ENCODE measurements at places on chromosomes 13 and 19.
A peak's percentile ranks its signal among the peaks of the same experiment; 100 is the strongest.

- DNase-seq = no peak
Measured at GRCh38 chr13:104310861-104311260, 1244.6 kb upstream of the SLC10A2 start.

DNA sequence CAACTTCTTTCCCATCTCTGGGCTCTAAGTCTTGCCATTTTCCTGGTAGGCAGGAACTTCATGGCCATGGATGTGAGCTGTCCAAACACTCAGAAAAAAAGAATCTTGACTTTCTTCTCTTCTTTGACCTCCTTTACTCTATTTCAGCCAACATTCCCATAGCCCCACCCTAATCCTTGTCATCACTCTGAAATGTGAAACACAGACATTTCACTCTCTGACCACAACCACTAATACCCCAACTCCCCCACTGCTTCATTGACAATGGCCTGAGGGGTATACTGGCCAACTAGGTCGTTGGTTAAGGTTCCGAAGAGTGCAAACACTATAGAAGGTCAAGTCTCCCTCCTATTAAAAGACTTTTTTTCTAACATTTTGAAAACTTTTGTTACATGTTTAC lies 4.7 kb upstream of the CYP2A13 start:
- DNase-seq = no peak

DNA sequence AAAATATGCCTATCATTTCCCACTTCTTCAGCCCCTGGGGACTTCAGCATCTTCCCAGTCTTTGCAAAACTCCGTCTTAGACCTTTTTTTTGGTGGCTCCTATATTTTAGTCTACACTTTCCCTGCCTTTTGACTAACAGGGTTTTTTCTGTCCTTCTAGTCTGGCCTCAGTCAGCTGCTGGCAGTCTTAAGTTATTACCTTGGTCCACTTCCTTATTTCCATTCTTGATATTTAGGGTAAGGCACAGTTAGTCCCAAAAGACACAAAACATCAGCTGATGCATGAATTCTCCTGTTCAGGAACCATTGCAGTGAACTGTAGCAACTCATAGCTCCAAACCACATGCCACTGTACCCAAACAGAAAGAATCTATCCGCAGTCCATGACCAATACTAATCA lies 234.6 kb upstream of the RFC3 start:
- DNase-seq = no peak

DNA sequence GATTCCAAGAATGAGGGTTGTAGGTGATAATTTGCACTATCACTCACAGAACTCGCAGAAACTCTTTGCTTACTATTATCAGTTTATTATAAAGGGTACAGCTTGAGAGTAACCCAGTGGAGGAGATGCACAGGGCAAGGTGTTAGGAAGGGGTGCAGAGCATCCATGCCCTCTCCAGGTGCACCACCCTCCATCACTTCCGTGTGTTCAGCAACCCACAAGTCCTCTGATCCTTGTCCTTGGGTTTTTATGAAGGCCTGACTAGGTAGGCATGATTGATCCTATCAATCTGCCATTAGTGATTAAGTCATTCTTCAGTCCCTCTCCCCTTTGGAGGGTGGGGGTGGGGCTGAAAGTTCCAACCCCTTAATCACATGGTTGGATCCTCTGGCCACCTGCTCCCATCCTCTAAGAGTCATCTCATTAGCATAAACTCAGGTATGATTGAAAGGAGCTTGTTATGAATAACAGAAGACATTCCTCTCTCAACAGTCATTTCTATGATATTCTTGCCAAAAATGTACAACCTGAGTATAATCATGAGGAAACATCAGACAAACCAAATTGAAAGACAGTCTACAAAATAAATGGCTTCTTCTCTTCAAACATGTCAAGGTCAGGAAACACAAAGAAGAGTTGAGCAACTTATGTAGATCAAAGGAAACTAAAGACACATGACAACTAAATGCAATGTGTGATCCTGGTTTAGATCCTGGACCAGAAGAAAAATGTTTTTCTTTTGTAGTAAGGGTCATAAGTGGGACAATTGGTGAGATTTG lies 225.4 kb downstream of the PCCA start:
- DNase-seq = no peak

DNA sequence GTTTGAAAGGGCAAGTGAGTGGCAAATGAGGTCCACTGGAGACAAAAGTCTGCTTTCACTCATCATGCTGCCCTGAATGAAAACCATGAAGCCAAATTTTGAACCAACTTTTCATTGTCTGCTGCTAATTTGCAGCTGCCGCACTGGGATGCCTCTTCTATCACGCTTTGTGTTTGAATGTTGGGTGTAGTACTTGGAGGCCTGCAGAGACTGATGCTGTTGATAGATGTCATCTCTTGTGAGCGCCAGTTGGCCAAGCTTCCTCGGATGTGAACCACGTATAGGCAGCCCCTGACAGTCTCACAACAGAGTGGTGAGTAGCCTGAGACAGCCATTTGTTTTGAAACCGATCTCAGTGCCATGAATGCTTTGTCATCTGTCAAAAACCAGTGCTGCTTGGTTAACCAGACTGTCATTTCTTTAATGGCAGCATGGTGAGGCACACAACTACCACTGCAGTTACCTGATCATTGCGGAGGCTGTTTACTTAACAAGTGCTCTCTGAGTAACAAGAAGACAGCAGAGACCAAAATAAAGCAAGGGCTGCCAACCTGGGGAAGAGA lies 31.2 kb upstream of the SLC10A2 start:
- no peak for DNase-seq

GRCh38 chr13:77857531-77858209 lies 61.0 kb downstream of the EDNRB start:
- DNase-seq = no peak

DNA sequence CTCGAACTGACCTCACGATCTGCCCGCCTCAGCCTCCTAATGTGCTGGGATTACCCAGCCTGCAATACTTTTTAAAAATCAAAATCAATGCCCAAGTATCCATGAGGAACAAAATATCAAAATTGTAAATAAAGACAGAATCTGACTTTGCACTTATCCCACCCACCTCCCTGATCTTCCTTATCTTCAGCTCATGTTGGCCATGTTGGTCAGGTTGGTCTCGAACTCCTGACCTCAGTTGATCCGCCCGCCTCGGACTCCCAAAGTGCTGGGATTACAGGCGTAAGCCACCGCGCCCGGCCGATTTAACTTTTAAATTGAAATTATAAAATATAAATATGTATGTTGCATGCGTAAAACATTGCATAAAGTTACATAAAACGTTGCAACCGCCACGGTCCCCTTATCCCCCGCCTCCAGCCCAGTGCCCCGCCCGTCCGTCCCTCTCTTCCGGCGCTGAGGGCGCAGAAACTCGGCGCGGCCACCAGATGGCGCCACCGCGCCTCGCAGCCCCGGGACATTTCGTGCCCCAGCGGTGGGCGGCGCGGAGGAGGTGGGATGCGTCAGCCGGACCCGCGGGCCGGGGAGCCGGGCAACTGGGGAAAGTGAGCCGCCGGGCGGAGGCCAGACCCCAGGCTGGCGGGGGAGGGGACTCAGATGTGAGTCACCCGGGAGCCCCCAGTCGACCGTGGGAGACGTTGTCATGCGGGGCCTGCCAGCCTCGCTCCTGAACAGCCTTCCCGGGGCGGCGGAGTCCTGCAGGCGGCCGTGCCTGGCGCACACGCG lies 1.5 kb upstream of the GADD45B start:
- DNase-seq = peak; percentile 90

- peak; percentile 80 for DNase-seq
Measured at GRCh38 chr19:45681391-45682015, 10.2 kb downstream of the SNRPD2 start.

- no peak for DNase-seq
Measured at GRCh38 chr19:6467384-6467783, 3.3 kb downstream of the CRB3 start.

DNA sequence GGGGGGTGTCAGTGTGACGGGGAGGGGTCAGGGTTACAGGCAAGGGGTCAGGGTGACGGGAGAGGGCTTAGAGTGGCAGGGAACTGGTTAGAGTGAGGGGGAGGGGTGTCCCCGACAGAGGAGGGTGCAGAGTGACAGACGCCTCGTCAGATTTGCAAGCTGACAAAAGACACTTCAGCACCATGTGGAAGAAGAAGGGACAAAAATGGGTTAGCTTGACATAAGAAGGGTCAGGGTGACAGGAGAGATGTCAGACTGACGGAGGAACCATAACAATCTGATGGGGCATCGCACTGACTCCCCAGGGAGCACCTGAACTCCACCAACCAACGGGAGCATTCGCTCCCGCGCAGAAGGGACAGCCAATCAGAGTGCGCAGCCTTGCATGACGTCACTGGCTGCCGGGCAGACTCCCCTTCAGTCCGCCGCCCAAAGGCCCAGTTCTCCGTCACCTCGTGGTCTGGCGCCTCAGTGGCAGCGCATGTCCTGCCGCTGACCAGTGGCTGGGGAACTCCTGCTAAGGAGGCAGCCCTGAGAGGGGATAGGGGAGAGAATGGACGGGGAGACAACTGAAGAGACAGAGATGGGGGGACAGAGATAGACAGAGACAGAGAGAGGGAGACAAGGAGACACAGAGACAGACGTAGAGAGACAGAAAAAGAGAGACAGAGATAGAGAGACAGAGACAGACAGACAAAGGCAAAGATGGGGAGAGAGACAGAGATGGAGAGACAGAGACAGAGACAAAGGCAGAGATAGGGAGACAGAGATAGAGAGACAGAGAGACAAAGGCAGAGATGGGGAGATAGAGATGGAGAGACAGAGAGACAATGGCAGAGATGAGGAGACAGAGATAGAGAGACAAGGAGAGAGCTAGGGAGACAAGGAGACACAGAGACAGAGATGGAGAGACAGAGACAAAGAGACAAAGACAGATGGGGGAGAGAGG lies 30.2 kb downstream of the C19orf81 start:
- peak; percentile 24 for DNase-seq

DNA sequence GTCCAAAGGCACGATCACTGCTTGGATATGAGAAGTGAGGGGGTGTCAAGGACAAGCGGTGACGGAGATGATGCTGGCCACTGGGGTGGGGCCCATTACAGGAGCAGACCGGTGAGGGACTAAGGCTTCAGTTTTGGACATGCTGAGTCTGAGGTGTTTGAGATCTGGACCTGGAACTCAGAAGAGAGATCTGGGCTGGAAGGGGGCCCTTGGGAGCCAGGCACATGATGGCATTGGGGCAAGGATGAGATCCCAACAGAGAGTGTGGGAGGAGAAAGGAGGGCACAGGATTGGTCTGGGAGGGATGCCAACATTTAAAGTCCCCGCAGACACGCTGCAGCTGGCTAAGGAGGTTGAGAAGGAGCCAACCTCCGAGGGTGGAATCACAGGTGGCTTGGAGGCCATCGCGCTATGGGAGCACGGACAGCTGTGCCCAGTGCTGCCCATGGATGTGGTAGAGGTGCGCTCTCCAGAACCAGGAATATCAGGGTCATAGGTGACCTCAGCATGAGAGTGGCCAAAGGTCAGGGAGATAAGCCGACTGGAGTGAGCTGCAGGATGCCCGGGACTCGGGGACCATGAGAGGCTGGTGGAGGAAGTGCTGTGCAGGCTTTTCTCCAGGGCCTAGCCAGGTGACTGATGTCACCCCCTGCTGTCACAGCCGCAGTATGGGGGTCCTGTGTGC lies 21.8 kb downstream of the DHRS12 start:
- no peak for DNase-seq

DNA sequence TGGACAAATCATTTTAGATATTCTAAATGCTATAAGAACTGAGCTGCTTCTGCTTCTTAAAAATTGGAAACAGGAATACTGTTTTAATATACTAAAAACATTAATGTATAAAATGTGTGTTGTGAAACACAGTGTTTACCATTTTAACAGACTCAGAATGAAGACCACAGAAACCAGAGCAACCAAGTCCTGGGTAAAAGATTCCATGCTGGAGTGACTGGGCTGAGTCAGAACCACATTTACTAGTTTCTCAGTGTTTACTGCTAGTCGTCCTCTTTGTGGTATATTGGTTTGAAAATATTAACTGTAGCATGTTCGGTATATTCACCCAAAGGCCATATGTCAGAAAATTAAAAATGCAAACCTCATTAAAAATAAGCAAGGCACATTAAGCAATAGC lies 31.9 kb downstream of the ANKRD10 start:
- DNase-seq = no peak

GRCh38 chr19:35458731-35459391 lies 10.8 kb downstream of the FFAR2 start:
- no peak for DNase-seq

Measured in activated T-helper 1 cell treated with anti-CD3 and anti-CD28 coated beads, Interleukin-2, amount 50 U/mL, for 16 hours (primary cell).